ENCODE measurements at places on chromosomes 6 and 20. TPM values are rescaled to one million over a fixed set of nuclear protein-coding genes. Genes with fewer than 3 reads are reported as not detected.
A peak's percentile ranks its signal among the peaks of the same experiment; 100 is the strongest.

GRCh38 chr6:30102970-30103871 lies 9.7 kb downstream of the TRIM31 start:
- DNase-seq: peak; percentile 90

- no peak for DNase-seq
Measured at GRCh38 chr6:140437619-140438345, 1063.3 kb upstream of the CITED2 start.

DNA sequence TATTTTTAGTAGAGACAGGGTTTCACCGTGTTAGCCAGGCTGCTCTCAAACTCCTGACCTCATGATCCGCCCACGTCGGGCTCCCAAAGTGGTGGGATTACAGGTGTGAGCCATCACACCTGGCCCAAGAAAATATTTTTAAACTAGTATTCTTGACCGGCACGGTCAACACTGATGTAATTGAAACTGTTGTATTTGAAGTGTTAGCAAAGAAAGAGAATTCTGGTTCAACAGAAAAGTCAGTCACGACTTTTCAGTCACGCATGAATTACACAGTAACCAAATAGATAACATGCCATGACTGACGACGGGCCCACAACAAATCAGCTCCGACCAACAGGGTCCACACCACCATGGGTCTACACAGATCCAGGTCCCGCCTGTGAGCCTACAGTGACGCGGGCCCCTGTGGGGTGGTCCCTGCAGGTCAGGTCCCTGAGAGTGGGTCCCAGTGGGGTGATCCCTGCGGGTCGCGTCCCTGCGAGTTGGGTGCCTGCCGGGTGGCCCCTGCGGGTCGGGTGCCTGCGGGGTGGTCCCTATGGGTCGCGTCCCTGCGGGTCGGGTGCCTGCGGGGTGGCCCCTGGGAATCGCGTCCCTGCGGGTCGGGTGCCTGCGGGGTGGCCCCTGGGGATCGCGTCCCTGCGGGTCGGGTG lies 1.0 kb downstream of the GMEB2 start:
- peak; percentile 41 for DNase-seq

- no peak for DNase-seq
Measured at GRCh38 chr6:3423439-3424184, 33.2 kb downstream of the SLC22A23 start.

DNA sequence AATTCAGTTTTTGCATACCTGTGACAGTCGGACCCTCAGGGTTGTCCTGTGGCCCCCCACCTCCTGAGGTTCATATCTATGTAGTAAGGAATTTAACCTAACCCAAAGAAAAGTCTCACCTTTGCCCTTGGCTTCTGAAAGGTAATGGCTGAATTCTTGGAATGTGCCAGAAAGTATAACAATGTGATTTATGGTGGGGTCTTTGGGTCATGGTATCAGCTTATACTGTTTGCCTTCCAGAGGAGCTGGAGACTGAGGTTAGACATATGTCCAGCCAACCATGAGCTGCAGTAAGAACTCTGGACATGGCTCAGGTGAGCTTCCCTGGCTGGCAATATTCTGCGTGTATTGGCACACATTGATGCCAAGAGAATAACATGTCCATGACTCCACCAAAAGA lies 26.9 kb downstream of the DDX43 start:
- DNase-seq: no peak

DNA sequence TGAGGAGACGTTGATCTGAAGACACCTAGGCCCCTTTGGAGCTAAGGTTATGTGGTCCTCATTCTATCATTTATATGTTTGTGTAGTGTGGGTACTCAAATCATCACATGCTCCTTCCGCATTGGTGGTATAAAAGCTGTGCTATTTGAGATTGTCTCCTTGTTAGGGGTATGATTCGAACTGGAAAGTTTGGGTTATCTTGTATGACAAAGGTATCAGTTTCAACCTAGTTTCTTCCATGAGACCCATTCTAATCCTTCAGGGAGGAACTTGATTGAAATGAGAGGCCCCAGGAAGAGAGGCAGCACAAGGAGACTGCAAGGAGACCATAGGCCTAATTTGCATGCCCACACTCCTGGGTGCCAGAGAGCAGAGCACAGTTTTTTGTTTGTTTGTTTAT lies 104.2 kb upstream of the TIAM2 start:
- DNase-seq: no peak

GRCh38 chr6:21436625-21437024 lies 156.9 kb upstream of the SOX4 start:
- DNase-seq: no peak

GRCh38 chr6:10957414-10957886 lies 70.6 kb downstream of the SYCP2L start:
- DNase-seq: no peak

DNA sequence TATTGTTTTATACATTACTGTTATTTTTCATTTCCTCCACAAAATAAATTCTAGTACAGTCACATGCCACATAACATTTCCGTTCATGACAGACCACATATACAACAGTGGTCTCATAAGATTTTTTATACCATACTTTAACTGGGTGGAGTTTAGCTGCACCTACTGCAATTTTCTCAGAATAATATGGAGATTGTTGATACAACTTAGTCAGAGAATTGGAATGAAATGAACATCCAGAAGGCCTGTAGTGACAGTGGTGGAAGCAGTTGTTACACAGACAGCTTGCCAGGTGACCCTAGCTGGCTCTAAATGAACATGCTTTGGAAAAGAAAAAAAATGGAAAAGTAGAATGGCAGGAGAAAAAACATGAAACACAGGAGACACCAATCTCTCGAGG lies 183.2 kb upstream of the TCF21 start:
- DNase-seq: no peak

GRCh38 chr6:161003336-161003735 lies 11.8 kb downstream of the MAP3K4 start:
- no peak for DNase-seq

DNA sequence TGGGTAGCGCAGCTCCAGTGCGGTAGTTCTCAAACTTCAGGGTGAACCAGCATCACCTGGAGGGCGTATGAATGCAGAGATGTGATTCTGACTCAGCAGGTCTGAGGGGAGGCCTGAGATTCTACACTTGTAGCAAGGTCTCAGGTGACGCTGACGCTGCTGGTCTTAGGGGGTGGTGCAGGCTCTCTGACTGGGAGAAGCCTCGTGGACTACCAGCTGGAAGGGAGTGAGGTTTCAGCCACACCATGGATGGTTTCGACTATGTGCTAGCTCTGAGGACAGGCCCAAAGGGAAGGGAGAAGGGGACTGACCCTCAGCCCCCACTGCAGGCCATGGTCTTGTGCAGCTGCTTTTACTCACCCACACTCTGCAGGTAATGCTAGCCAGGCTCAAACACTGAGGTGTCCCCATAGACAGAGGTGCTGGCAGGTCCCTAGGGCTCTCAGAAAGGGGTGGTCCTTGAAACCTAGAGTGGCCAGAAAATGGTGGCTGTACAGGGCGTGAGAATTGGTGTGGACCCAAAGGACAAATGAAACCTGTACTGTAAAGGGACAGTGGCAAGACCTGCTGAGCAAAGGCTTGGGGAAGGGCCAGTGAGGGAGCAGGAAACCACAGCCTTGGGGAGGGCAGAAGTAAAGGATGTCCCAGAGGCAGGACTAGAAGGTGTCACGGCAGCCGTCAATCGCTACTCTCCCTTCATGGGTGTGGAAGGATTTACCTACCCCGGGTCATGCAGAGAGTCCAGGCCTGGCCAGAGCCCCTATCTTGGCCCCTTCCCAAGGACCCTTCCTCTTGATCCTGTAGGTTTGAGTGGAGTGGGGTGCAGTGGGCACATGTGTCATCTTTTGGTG lies 52.7 kb downstream of the EBF4 start:
- DNase-seq: no peak

Gene TPX2
- 8.8 TPM for total RNA-seq

Gene BNIP5
- 8.1 TPM for total RNA-seq

Gene RPL10A
- total RNA-seq: 1,069 TPM

Gene PNLDC1
- total RNA-seq: 1.3 TPM

Gene EYA2
- total RNA-seq: 14.3 TPM

All from mucosa of descending colon (tissue), 3 donors.